Muscle of leg (tissue), 16 donors: ENCODE measurements at places on chromosomes 7 and 10. TPM values are rescaled to one million over a fixed set of nuclear protein-coding genes. Genes with fewer than 3 reads are reported as not detected.

Gene GATA3
- total RNA-seq: 0.18 TPM

Gene VPS41
- 40.7 TPM for total RNA-seq

Gene SPDYE18
- total RNA-seq: 0.66 TPM

Gene UNC5B
- total RNA-seq: 6.4 TPM
